ENCODE measurements at places on chromosomes 3 and 15.

DNA sequence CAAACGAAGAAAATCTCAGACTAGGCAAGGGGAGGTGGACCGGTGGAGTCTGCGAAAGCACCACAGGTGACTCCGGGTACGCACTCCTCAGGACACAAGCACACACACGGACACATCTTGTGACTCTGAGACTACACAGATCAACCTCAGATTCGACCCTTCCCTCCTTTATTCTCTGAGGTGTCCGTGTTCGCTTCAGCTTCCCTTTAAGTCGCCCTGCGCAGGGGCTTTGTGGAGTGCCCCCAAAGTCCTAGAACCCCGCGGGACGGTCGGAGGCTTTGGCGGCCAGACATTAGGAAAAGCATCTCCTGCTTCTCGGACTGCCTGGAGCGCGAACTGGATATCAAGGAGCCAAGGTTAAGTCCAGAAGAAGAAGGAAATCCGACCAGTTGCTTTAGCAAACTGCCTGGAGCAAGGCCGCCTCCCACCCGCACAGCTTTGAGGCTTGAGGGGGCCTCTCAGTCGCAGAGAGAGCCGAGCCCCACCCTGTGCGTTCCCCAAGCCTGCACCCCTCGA is 730 bp downstream of the DGKG start:
- DNase-seq, result no peak

DNA sequence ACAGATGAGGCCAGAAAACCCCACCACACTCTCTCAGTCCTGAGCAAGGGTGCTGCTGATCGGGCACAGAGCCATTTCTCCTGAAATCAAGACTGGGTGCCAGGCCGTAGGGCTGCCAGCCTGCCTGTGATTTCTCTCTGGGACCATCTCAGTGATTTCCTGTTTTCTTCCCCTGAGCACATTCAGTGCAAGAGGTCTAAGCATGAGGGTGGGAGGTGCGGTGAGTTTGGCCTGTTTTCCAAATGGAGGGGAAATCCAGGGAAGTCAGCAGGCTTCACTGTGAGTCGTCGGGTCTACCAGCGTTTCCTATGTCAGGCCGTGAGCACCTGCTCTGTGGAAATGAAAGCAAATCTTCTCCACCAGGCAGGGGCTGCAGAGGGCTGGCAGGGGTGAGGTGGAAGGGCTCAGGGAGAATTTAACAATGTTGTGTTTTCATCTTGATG is 82.3 kb downstream of the ST6GAL1 start:
- DNase-seq, result no peak

- DNase-seq, result no peak
Observed at GRCh38 chr3:14235003-14235911, 56.6 kb downstream of the LSM3 start.

DNA sequence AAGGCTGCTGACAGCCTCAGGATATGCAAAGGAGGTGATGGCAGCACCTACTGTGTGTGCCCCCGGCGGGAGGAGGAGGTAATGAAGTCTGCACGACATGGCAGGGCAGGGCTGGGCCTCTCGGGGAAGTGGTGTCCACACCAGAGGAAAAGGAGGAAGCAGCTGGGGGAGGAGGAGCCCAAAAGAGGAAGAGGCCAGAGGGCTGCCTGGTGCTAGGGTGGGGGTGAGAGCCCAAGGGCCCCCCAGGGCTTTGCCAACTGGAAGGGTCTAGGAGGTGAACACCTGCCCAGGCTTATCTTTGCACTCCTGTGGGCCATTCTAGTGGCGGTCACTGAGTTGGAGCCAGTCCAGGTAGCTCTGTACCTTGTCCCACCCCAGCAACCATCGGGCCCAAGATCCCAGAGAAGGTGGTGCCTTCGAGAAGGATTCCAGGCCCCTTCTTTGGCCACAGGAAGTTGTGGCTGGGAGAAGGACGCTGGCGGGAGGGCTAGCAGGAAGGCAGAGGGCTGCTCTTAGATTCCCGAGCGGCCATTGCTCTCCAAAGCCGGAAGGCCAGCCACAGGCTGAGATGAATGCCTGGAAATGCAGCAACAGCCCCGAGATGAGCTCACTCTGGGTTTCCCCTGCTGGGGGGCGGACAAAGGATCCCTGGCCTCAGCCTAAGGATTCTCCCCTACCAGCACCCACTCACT is 7.0 kb downstream of the GNAI2 start:
- peak; percentile 84 for DNase-seq

DNA sequence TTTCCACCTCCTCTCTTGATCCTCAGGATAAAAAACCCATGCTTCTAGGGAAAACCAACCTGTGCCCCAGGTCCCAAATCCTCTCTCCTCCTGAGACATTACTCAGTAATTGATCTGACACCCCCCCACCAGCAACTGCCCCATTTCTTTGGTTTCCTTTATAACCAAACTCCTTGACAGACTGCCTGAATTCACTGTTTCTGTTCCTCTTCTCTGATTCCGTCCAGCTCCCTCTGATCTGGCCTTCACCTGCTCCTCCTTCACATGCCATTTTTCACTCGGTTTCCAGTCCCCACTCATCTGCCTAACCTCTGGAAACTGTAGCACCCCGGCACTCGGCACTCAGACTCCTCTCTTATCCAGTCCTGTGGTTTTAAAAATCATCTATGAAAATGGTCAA is 2.1 kb downstream of the CCDC51 start:
- DNase-seq, result no peak

- DNase-seq, result peak; percentile 76
Observed at GRCh38 chr15:99536422-99537040, 29.3 kb upstream of the MEF2A start.

DNA sequence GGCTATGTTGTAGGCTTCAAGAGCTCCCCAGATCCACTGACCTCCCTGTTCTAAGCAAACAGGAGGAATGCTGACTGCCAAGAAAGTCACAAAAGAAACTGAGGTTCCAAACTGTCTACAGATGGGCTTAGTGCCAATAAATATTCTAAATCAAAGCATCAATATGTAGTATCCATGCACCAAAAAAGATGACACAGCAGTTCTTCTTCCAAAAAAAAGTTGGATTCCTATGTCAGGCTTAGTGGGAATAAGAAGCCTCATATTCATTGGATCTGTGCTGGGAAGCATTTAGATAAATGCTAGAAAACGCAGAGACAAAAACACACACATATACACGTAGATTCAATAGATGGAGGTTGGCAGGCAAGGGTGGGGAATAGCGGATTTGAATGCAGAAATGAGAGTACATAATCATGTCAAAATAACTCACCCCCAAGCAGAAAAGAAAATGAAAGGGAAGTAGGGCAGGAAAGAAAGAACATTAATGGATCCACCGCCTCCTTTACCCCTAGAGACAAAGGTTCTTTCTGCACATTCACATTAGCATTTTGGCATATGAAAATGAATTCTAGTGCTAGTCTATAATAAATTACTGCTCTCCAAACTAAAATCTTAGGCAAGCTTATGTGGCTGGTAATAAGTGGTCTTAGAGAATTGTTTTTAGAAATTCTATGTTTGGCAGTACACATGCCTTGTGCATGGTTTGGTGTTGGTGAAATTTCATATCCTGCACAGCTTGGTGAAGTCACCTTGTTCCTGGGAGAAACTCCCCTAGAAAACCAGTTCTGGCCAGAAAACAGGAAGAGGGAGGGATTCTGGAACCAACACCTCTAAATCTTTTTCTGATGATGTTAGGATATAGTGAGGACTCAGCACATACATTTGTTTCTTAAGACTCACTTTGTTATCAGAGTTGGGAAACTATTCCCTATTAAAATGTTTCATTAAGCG is 283.4 kb downstream of the LSAMP start:
- DNase-seq, result no peak

- no peak for DNase-seq
Observed at GRCh38 chr3:141109751-141110150, 58.6 kb downstream of the SPSB4 start.

DNA sequence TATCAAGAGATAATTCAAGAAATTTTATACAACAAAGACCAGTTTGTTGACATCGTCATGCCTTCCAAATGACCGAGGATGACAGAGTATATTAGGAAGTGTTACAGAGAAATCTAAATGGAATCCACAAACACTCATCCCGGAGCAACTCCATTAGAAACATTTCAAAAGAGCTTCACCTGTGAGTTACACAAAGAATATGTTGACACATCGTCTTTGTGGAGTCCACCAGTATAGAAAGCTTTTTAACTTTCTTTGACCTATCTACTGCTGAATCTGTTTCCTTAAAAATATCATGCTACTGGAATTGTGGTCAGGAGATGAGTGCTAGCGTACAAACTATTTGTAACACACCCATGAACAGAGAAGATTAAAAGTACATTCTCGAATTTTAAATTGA is 130.4 kb downstream of the SUCLG2 start:
- no peak for DNase-seq

DNA sequence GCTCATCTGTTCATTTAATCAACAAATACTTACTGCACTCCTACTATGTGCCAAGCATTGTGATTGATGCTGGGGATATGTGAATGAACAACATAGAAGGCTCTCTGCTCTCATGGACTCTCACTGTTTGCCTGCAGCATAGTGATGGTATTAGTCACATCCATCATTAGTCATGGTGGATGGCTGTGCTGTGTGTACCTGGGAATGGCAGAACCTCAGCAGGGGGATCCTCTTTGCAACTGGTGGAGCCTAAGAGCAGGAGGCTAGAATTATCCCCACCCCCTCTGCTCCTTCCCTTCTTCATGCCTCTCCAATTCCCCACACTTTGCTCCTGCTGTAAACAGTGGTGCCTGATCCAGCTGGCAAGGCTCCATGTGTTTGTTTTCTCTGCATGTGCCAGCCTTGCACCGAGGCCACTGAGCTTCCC is 20.5 kb downstream of the BOC start:
- no peak for DNase-seq

GRCh38 chr3:158091531-158091930 is 14.7 kb downstream of the SHOX2 start:
- no peak for DNase-seq

GRCh38 chr3:185549122-185549521 is 3.3 kb downstream of the LIPH start:
- peak; percentile 53 for DNase-seq

GRCh38 chr3:155362808-155363689 is 69.6 kb upstream of the STRIT1 start:
- DNase-seq, result no peak
